ENCODE measurements at places on chromosomes 5 and 9.
A peak's percentile ranks its signal among the peaks of the same experiment; 100 is the strongest.

DNA sequence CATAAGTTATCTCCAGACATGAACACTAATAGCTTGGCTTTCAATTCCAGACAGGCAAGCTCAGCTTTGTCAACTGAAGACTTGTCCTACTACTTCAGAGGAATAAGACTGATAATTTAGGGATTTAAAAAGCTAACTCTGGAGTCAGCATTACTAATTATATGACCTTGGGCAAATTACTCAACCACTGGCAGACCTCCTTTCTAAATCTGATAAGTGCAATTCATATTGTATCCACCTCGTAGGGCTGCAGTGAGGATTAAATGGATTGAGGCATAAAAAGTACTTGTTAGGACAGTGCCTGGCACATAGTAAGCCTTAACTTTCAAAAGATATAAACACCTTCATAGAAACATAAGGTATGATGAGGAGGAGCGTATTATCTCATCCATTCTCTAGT, 104.4 kb downstream of the KLHL3 start:
- no peak overlapping the region for H3K4me3 ChIP-seq
- peaks cover 8% of the 10 kb centered on the region for H3K4me1 ChIP-seq
- H3K36me3 ChIP-seq = no peaks in the 10 kb centered on the region

DNA sequence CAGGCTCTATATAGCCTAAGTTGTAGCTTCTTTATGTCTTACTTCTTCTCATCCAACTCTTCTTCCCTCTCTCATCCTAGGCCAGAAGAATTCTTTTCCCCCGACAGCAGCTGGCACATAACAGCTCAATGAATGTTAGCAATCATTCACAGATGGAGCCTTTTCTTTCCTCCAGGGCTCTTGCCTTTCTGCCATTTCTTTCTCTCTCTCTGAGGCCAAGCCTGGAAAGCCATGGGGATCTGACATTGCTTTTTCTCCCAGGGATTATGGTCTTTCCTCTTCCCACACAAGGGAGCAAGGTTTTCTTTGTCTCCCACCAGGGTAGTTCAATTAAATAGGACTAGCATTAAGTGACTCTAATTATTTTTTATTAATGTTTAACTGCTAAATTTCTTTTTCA, 20.5 kb downstream of the SMIM15 start:
- no peak overlapping the region for H3K4me3 ChIP-seq
- H3K36me3 ChIP-seq = no peaks in the 10 kb centered on the region
- H3K27me3 ChIP-seq = no peaks in the 10 kb centered on the region
- no peak overlapping the region for H3K27ac ChIP-seq
- DNase-seq = no peak

GRCh38 chr9:85501882-85502281, 239.9 kb downstream of the AGTPBP1 start:
- H3K27ac ChIP-seq = no peak overlapping the region
- H3K36me3 ChIP-seq = no peaks in the 10 kb centered on the region
- H3K4me1 ChIP-seq = no peaks in the 10 kb centered on the region

GRCh38 chr9:21709464-21710058, 92.9 kb upstream of the MTAP start:
- peak; percentile 89 for DNase-seq
- no peak overlapping the region for H3K4me3 ChIP-seq
- H3K27me3 ChIP-seq = no peaks in the 10 kb centered on the region
- 0 out of 2 replicates have a peak, but pooled peaks cover 16% of the 10 kb centered on the region for H3K4me1 ChIP-seq
- no peaks in the 10 kb centered on the region for H3K36me3 ChIP-seq
- H3K27ac ChIP-seq = no peak overlapping the region

GRCh38 chr5:112554101-112554977, 135.3 kb upstream of the EPB41L4A start:
- no peak overlapping the region for H3K4me3 ChIP-seq
- DNase-seq = no peak
- H3K27ac ChIP-seq = no peak overlapping the region
- H3K27me3 ChIP-seq = no peaks in the 10 kb centered on the region
- no peaks in the 10 kb centered on the region for H3K36me3 ChIP-seq
- no peaks in the 10 kb centered on the region for H3K4me1 ChIP-seq

DNA sequence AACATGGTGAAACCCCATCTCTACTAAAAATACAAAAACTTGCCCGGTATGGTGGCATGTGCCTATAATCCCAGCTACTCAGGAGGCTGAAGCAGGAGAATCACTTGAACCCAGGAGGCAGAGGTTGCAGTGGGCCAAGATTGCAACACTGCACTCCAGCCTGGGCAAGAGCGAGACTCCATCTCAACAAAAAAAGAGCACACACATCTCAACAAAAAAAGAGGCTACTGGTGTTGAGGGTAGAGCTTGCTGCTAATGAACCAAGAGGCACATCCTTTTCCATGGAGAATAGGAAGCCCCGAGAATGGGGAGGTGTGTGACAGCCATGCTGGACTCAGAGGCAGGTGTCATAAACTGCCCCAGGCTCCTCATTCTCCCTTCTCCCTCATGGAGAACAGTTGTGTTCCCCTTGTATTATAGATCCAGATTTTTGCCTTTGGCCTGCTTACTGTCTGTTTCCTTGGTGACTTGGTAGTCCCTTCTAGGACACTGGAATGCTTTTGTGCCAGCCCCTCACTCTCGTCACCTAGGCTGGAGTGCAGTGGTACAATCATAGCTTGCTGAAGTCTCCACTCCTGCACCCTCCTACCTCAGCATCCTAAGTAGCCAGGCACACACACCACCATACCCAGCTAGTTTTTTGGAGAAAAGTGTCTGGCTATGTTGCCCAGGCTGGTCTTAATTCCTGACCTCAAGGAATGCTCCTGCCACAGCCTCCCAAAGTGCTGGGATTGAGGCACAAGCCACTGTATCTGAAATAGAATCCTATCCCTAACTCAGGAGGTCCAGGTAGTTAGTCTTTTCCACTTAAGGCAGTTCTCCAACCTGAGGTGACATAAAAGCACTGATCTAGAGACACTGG, 5.1 kb downstream of the RPL12 start:
- peaks cover 75% of the 10 kb centered on the region for H3K36me3 ChIP-seq
- peak; percentile 36 for DNase-seq
- no peak overlapping the region for H3K4me3 ChIP-seq
- peak overlapping the region; percentile 98 for H3K27ac ChIP-seq
- H3K27me3 ChIP-seq = no peaks in the 10 kb centered on the region

Measured in GM23338 (cell line).